ENCODE measurements at places on chromosomes 2 and 18.
A peak's percentile ranks its signal among the peaks of the same experiment; 100 is the strongest.

GRCh38 chr2:219293736-219294231 is 14.6 kb downstream of the DNAJB2 start:
- no peak for DNase-seq

DNA sequence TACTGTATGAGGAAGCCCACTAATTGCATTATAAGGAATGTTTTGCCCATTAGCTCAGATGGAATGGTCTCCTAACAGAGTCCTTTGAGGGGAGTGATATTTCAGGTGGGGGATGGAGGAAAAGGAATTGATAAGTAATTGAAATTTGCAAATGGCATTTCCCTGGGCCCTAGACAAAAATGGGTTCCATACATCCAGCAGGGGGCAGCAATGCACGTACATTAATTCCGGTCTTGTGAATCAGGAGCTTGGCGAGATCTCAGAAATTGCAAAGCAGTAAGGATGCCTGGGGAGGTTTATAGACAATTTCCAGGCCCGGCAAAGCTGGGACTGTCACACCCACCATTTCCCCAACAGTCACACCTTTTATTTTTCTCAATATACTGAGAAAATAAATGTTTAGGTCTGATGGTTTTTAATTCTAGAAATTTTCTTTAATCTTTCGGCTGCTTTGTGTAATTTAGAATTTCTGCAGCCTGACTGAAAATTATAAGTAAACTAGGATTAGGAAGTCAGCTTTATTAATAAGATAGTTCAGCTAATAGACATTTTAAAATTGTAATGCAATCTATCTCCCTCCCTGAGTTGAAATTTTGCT is 122.8 kb downstream of the LYPD1 start:
- peak; percentile 7 for DNase-seq

DNA sequence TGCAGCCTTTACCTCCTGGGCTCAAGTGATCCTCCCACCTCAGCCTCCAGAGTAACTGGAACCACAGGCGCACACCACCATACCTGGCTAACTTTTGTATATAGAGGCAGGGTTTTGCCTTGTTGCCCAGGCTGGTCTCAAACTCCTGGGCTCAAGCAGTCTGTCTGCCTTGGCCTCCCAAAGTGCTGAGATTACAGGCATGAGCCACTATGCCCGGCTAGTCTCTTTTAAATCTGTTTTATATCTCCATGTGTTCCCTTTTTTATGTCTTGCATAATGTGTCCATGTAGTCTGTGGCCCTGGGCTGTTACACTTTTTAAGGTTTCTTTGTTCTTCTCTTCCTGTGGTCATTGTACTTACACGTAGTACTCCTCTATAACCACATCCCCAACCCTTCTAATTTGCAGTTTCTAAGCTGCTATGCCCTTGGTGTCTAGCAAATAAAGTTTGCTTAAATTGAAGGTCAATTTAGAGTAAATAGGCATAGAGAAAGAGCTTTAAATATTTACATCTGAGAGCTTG is 168.2 kb downstream of the MCFD2 start:
- DNase-seq = no peak

GRCh38 chr2:197247083-197247482 is 63.5 kb downstream of the ANKRD44 start:
- no peak for DNase-seq

DNA sequence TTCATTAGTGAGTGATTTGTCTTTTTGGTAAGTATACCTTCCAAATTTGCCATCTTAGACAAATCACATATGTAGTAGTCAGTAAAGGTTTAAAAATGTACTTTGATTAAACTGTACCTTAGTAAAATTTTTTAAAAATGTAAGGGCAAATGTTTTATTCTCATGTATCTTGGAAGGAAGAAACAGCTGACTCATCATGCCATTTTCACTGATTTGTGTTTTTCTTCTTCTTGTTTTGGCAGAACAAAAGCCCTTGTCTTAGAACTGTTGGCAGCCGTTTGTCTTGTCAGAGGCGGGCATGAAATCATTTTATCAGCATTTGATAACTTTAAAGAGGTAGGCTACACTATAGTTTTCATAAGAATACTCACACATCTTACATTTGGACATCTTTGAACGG is 136.5 kb downstream of the PRPF40A start:
- DNase-seq = no peak

DNA sequence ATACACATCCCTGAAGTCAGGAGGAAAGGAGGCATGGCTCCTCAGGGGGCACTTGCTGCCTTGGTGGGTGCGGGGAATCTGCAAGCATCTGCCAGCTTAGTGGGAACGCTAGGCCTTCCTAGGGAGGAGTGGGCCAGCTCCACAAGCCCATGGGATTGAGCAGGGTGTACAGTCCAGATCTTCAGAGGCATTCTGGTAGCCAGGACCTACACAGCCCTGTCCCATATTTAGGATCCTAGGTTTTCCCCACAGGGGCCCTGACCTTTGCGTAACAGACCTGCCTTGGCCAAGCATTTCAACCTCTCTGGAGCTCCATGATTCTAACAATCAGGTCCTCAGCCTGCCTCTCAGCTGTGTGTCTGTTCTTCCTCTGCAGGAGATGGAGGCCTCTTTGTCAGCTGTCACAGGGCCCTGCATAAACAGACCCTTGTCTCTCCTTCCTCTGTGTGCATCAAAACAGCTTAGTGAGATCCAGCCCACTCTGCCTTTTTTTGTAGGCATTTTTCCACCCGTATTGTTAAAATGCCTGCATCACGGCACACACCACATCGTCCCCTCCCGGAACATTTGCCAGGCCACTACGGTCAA is 140.2 kb upstream of the NDUFV2 start:
- no peak for DNase-seq

DNA sequence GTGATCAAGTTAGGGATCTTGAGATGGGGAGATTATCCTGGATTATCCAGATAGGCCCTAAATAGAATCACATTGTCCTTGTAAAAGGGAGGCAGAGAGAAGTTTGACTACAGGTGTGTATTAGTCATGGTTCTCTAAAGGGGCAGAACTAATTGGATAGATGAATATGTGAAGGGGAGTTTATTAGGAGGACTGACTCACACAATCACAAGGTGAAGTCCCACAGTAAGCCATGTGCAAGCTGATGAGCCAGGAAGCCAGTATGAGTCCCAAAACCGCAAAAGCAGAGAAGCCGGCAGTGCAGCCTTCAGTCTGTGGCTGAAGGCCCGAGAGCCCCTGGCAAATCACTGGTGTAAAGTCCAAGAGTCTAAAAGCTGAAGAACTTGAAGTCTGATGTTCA is 275.8 kb downstream of the KCNS3 start:
- DNase-seq = no peak

- DNase-seq = no peak
Measured at GRCh38 chr2:32706815-32707579, 79.1 kb downstream of the TTC27 start.

GRCh38 chr2:46273919-46274318 is 23.3 kb upstream of the EPAS1 start:
- no peak for DNase-seq

GRCh38 chr2:121287956-121288355 is 3.0 kb upstream of the TFCP2L1 start:
- no peak for DNase-seq

GRCh38 chr2:121731366-121731765 is 5.3 kb downstream of the NIFK start:
- DNase-seq = no peak

DNA sequence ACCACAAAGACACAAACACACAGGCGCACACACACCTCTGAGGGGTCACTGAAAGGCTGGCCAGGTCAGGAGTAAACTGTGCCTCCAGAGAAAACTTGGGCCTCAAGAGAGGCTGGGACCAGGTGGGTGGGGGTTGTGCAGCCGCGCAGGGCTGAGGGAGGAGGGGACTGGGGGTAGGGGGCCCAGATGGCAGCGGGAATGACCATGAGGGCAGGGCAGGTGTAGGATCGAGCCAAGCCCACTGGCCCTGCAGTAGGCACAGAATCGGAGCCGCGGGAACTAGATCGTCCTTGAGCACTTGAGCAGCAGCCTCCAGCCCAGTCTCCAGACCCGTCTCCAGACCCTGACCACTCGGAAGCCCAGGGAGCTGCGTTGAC is 36.8 kb downstream of the ANKMY1 start:
- no peak for DNase-seq

- DNase-seq = no peak
Measured at GRCh38 chr2:105590780-105591660, 153.7 kb upstream of the NCK2 start.

DNA sequence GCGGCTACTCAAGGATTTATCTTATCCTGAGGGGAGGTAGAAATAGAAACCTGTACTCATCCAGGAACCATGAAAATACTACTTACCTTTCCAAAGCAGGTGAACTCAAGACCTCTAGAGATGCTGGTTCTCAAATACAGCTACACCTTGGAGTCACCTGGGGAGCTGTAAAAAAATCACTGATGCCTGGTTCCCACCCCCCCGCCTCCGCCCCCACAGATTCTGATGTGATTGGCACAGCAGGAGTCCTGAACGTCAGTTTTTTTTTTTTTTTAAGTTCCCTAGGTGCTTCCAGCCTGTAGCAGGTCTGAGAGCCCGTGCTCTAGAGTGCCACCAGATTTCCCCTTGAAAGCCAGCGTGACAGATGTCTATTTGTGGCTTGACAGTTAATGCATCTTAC is 113.6 kb downstream of the MRO start:
- DNase-seq = no peak

GRCh38 chr18:62332964-62333695 is 8.0 kb downstream of the TNFRSF11A start:
- no peak for DNase-seq

GRCh38 chr2:3246928-3247714 is 130.5 kb downstream of the EIPR1 start:
- no peak for DNase-seq

GRCh38 chr2:234631646-234632514 is 135.0 kb upstream of the ARL4C start:
- DNase-seq = no peak

- DNase-seq = peak; percentile 32
Measured at GRCh38 chr2:24454294-24454693, 36.8 kb upstream of the NCOA1 start.

GRCh38 chr2:120246546-120247300 is 5.9 kb upstream of the RALB start:
- no peak for DNase-seq

DNA sequence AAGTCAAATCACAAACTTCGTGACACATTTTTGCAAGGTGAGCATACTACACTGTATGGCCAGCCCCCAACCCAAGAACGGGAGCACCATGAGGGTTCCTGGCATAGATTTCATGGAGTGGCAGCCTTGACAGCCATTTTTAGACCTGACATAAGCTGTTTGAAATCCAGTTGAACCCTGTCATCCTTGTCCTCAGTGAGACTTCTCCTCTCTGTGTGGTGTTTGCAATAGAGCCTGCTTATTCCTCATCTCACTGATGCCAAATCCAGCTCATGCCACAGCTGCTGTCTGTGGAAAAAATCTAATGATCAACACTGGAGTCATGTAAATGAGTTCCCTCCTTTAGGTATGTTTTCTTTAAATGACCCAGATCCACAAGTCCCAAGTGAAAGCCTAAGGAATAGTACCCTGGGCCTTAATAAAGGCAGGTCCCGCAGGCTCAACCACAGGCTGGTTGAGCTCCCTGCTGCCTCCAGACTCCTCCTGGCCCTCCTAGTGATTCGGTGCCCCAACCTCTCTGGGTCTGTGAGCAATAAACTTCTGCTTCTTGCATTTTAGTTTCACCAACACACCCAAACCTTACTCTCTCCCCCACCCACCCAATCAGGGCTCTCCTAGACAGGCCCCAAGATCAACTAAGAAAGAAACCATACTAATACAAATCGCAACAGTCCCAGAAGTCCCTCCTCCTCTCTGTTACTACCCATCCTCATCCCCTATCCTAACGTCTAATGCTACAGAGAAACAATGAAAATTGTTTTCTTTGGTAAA is 8.4 kb upstream of the CREG2 start:
- no peak for DNase-seq

DNA sequence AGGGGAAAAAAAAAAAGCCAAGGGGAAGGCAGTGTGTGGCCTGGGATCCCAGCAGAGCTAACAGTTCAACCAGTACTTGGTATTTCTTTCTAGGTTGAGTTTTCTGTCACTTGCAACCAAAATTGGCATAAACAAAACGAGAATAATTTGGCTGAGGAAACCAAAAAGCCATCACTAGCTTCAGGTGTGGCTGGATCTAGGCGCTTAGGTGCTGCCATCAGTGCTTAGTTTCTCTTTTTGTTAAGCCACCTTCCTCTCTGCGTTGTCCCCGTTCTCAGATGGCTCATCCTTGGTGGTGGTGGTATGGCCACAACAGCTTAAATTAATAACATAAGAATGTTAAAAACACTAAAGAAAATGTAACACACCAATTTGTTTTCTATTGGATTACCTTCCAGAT is 2.4 kb downstream of the EFHD1 start:
- DNase-seq = no peak

DNA sequence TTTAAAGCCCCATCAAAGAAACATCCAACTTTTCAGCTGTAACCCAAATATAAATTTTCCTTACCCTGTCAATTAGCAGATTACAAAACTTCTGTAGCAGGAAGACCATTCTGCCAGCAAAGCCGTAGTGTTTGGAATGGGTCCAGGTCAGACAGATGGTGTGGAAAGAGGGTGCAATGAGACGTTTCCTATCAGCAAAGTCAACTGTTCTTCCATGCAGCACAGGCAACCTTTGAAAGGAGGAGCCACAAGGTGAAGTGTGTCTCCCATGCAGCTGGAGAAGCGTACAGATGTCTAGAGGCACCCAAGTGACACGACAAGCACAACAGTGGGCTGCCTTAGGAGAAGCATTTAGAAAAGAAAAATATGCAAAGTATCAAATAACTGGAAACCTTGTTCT is 83.7 kb downstream of the SP3 start:
- DNase-seq = peak; percentile 69

- no peak for DNase-seq
Measured at GRCh38 chr18:55296115-55296514, 291.9 kb downstream of the TCF4 start.

GRCh38 chr2:46854260-46854659 is 61.3 kb downstream of the MCFD2 start:
- no peak for DNase-seq

DNA sequence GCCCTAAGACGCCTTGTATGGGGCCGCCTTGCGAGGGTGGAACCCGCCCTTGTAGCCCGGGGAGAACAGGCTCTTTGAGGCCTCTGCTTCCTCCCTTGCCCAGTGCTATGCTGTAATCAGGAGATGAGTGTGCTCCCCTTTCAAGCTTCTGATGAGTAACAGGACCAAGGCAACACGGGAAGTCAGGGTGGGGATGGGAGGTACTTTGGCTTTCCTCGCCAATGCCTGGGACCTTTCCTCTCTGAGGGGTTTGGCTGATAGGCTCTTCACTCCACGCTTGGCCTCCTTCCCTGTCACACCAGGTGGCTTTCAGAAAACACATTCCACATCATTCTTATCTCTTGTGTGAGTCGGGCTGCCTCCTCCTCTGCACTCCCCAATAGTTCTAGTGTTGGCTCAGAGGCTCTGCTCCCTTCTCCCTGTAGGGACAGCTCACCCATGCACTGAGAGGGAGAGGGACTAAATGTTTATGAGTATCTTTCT is 223.7 kb upstream of the TRIB2 start:
- no peak for DNase-seq

GRCh38 chr2:221997100-221997499 is 301.7 kb downstream of the PAX3 start:
- no peak for DNase-seq

DNA sequence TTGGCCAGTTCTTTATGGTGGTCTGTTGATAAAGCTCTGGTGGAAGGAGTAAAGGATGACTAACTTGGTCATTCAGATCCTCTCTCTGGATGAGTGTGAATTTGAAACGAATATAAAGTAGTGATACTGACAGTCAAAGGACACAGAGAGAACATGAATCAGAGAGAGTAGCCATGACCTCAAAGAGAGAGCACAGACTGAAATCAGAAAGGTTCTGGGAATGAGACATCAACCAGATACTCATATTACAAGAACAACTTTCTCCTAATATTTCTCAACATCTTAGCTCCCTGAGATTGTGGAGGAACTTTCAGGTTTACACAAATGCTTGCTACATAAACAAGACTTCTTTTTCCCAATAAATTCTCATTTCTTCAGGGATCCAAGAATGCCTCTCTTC is 849.1 kb upstream of the CHAC2 start:
- DNase-seq = no peak
